ENCODE measurements at places on chromosomes 4 and X.

GRCh38 chr4:35525192-35525978 is 718.9 kb downstream of the ARAP2 start:
- DNase-seq = no peak

DNA sequence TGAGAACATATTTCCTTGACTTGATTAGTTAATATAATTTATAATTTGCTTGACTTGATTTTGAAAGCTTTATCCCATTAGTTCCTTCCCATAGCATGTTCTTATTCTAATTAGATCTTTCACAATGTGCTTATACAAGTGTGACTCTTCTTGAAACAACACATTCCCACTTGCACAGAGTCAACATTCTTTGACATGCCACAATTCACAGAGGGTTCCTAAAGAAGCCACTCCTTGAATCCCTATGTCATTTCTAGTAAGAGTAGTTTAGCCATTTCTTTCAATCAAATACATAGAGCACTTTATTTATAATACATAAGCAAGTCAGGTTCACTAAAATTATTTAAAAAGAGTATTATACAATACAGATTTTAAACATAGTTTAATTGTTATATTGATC is 228.9 kb upstream of the GRID2 start:
- DNase-seq = no peak

DNA sequence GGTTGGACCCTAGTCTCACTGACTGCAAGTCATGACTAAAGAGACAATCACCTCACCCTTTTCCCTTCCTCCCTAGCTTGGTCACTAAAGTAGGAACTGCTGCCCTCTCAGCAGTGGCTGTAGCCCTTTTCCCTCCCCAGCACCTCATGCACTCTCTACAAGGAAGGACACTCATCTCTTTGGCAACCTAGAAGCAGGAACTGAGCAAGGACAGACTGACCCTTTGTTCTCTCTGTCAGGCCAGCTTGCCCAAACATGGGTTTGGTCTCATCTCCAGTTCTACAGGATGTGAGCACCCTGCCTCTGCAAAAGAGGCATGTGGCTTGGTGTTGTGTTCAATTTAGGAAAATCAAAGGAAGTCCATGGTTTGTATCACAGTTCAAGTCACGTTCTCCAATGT is 15.8 kb downstream of the LEF1 start:
- no peak for DNase-seq

- no peak for DNase-seq
Observed at GRCh38 chr4:82139287-82139686, 234.5 kb downstream of the HNRNPD start.

- no peak for DNase-seq
Observed at GRCh38 chrX:122218666-122219065, 965.4 kb upstream of the GRIA3 start.

DNA sequence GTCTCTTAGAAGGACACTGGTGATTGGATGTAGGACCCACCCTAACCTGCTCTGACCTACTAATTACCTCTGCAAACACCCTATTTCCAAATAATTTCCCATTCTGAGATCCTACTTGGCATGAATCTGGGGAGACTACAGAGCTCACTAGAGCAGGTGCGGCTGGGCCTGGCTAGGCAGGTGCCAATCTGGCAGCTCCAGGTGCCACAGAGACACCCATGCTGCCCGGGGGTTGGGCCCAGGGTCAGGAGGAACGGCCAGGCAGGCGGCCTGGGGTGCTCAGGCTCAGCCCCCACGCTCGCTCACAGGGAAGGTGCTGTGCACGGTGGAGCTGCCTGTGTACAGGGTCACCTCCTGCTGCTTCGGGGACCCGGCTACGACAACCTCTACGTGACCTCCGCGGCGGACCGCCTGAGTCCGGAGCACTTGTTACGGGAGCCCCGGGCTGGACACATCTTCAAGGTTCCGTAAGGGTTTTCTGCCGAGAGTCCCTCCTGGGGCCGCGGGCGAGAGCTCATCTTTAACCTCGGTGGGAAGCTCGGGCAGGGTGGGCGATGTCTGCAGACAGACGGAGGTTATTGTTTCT is 26.5 kb upstream of the PLCXD1 start:
- DNase-seq = no peak

DNA sequence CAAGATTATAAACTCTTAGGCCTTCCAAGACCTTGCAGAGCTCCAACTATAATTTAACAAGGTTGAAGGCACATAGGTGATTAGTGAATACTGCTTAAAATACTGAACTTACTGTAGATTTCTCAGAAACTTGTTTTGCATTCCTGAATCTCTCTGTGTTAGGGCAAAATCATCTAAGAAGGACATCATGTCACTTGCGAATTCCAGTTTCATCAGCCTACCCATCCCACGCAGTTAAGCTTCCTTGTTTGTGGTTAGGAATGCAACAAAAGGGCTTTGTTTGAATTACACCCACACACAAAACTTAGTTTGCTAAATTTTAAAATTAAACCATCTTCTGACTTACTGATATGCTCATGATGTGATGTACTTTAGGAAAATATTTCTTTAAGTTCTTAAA is 174.0 kb downstream of the SOWAHB start:
- no peak for DNase-seq

DNA sequence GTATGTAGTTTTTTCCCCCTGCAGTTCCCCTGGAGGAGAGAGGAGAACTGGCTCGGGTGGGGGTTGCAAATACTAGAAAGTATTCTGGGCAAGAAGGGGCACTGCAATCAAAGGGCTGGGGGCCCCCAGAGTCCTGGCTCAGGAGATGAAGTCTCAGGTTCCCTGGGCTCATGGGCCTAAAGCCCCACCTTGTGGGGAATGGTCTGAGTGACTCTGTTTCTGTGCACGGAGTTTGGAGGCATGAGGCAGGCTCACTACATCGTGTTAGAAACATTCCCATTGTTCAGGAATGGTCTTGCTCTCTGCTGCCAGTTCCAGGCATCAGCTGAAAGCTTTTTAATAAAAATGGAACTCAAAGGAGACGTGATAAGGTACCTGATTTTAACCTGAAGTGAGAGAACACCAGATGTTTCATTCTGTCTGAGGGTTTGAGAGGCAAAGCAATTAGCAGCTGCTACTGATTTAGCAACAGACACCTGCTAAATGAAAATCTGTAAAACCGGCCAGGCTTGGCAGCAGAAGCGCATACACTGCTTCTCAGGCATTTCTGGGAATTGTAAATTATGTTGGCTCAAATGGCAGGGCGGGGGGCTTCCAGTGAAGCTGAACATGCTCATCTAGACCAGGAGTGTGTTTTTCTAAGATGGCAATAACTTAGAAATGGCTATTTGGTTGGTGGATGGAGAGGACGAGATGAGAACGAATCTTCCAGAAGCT is 122.7 kb downstream of the TMEM164 start:
- peak; percentile 20 for DNase-seq

GRCh38 chr4:183986971-183987946 is 82.2 kb downstream of the STOX2 start:
- no peak for DNase-seq

DNA sequence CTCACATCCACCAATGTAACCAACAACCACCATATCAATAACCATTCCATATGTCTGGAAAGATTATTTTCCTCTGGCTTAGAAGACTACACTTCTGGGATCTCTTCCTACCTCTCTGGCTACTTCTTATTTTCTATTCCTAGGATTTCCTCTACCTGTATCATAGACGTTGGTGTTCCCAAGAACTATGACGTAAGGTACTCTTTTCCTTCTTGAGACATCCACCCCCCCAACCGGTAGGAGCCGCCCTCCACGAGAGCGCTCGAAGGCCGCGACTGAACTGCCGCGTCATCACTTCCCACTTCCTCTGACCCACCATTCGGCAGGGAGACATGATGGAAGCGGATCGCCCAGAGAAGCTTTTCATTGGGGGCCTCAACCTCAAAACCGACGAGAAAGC is at the start of gene RBMXL3:
RBMXL3 (plus strand) TSS at position 301 of the 400 bp plus-strand sequence; CDS start at position 333, 32 bp downstream.
- DNase-seq = no peak

- no peak for DNase-seq
Observed at GRCh38 chr4:76381986-76382385, 39.0 kb downstream of the CCDC158 start.

- DNase-seq = no peak
Observed at GRCh38 chr4:88320224-88320779, 35.9 kb upstream of the PPM1K start.
